ENCODE measurements at places on chromosomes 4 and X.

DNA sequence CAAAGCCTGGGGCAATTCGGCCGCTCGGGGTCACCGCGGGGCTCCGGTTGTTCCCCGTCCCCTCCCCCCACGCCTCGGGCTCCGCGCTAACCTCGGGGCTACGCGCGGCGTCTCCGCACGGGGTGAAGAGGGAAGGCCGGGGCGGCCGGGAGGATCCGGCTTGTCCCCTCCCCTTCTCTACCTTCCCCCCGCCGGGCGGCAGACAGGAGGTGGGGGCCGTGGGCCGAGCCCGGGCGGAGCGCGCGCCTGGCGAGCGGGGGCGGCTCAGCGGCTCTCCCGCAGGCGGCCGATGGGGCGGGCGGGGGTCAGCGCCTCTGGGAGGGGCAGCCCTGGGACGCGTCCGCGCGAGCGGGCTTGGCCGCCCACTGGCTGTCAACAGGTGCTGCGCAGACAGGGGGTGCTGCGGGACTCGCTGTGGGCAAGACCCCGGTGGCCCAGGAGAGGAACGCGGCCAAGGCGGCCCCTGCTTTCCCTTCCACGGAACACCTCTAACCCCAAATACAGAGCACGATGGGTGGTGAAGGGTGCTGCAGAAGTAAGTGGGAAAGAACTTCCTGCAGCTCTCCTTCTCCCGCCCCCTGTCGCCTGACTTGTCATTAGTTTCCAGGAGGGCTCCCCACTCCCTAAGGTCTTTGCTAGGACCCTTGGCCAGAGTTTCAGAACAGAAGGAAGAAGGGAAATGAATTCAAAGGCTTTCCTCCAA lies at the start of gene PDGFC:
PDGFC (minus strand) TSS at position 124 of the 703 bp plus-strand sequence. CDS start 896 bp downstream, outside the sequence.
- no peak for DNase-seq

DNA sequence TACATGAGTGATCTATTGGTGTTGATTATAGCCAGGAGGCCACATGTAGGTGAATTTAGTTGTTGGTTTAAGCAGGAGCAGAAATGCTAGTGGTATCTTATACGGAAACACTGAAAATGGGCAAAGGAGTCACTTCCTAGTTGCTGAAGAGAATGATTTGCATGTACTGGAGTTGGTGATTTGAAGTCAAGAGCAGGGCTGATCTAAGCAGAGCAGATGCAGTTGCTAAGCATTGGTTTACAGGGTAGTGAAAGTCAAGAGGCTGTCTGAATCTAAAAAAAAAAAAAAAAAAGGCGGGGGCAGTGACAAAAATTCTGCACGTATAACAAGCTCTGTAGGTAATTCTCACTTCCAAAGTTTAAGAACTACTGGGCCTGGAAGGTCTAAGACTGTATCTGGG lies 90.4 kb upstream of the HPRT1 start:
- no peak for DNase-seq

DNA sequence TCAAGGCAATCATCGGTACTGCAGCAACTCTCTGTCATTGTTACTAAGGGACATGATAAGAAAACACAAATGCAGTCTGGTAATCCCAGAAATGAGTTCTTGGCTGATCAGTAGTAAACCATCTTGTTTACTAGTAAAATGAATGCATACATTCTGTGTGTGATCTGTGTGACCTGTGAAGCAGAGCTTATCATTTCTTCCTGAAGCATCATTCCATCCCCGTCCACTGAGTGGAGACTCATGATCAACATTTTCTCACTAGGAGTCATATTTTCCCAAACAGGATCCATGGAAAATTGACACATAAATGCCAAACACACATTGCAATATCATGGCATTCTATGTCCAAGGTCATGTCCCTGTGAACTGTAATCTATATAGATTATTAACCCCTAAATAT lies 226.1 kb downstream of the ANKRD50 start:
- no peak for DNase-seq

DNA sequence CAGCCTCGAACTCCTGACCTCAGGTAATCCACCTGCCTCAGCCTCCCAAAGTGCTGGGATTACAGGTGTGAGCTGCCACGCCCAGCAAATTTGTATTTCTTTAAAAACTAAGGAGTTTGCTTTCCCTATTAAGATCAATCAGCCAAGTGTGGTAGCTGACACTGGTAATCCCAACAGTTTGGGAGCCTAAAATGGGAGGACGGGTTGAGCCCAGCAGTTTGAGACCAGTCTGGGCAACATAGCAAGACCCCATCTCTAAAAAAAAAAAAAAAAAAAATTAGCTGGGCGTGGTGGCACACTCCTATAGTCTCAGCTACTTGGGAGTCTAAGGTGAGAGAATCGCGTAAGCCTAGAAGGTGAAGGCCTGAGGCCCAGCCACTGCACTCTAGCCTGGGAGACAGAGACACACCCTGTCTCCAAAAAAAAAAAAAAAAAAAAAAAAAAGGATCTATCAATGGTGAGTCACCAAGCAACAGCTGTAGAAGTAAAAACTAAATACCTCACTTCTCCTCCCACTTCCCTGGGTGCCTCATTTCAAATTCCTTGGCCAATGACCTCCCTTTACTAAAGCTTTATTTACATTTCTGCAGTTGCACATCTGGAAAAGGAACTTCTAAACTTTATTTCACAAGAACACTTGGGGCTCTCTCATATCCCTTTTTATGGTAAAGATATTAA lies 54.5 kb downstream of the LDB2 start:
- no peak for DNase-seq

DNA sequence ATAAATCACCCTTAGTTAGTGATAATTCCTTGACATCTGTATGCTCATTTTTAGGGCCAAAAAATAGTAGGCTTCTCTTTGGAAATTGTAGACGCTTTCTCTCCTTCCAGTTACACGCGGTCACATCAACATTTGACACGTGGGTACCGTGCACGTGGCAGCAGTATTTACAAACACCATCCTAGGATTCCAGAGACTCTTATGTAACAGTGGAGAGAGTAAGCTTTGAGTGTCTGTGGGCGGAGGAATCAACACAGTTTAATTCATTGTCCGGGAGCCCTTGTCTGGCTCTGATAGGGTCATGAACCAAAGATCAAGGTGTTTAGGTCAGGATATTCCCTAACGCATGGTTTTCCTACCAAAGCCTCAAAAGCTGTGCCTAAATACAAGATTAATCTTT lies 12.2 kb downstream of the TET2 start:
- no peak for DNase-seq
